ENCODE measurements at places on chromosomes 4 and X.

GRCh38 chr4:148205476-148205875 is 236.7 kb downstream of the NR3C2 start:
- DNase-seq: no peak

DNA sequence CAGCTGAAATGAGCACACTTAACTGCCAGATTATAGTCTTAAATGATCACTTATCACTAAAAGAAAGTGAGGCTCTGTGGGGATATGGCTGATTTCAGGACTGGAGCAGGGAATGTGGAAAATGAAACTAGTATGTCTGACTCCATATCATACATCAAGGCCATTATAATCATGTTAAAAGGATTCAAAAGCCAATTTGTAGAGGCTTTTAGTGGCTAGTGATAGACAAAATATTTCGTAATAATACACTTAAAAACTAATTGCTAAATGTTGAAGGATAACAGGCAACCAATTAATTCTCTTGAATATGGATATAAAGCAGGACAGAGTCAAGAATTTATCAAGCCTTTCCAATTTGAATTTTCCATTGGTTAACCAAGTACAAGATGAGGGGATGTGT is 358.1 kb upstream of the NDST3 start:
- DNase-seq: no peak

DNA sequence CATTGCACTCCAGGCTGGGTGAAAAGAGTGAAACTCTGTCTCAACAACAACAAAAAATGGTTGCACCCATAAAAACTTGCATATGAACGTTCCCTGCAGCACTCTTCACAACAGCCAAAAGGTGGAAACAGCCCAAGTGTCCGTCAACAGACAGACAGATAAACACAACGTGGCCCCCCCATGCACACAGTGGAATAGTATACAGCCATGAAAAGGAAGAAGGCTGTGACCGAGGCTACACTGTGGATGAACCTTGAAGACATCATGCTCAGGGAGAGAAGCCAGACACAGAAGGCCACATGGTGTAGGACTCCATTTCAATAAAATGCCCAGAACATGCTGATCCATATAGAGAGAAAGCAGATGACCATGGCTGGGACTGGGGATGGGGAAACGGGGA is 33.5 kb upstream of the ASMTL start:
- no peak for DNase-seq

- DNase-seq: no peak
Observed at GRCh38 chr4:54585321-54586000, 72.3 kb upstream of the KIT start.

Data from NCI-H345 (cell line).